ENCODE measurements at places on chromosomes 3 and 15. TPM values are rescaled to one million over a fixed set of nuclear protein-coding genes. Genes with fewer than 3 reads are reported as not detected.

- DNase-seq: no peak
These were observed 25.3 kb downstream of the ZNF592 start for GRCh38 chr15:84773716-84774115.

- no peak for DNase-seq
These were observed 674.3 kb downstream of the NSUN3 start for GRCh38 chr3:94737116-94737515.

Gene NOX5
- 0.17 TPM for polyA plus RNA-seq

DNA sequence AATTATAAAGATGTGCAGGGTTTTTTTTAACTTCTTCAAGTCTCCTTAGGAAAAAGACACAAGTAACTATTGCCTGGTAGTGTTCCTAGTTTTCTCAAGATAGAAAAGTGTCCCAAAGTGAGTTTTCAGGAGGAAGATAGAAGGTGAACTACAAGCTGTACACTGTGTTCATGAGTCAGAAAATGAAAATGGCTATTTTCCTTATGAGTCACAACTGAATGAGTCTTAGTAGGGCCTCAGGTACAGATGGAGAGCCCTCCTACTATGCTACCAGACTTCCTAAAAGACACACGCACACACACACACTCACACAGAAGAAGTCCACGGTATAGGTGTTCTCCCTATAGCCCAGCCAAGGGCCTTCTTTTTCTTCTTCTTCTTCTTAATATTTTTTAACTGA lies 3.1 kb downstream of the MYO1E start:
- DNase-seq: no peak

DNA sequence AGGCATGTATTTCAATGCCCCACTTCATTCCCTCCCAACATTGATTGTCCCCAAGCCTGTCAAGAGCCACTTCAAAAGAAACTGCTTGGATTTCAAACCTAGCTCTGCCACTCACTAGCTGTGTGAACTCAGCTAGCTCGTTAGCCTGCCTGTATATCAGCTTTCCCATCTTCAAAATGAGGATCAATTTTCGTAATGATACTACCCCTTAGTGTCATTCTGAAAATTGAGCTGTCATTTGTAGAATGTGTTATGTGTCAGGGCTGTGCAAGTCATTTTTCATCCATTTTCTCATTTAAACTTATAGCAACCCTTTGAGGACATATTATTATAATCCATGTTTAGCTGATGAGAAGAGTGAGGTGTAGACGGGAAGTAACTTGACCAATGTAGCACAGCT lies 88.6 kb downstream of the TRIM42 start:
- DNase-seq: no peak

GRCh38 chr15:61195116-61196002 lies 33.7 kb downstream of the RORA start:
- peak; percentile 13 for DNase-seq

Gene LRRC2
- polyA plus RNA-seq: 3.5 TPM

GRCh38 chr15:55916666-55917409 lies 76.6 kb downstream of the NEDD4 start:
- DNase-seq: no peak

Gene DNAJC17
- 22.5 TPM for polyA plus RNA-seq

DNA sequence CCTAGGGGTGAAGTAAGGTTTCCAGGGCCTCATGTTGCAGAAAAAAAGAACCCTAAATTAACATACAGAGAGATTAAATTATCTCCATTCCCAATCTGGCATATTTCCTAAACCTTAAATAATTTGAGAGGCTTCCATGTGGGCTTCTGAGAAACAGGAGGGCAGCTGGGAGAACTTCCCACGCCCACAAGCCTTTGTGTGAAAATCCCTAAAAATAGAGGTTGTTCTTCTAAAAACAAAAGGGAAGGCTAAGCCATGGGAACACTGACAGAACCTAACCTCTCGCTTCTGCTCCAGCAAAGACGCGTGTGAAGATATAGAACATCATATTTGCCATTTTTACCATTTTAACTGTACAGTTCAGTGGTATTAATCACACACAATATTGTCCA lies 812 bp upstream of the SLC12A8 start:
- DNase-seq: no peak

Gene TMEM40
- polyA plus RNA-seq: 22.8 TPM

Data from muscle of back (tissue), 13 donors.